GM23338 (cell line): ENCODE measurements at places on chromosomes 4 and X.

DNA sequence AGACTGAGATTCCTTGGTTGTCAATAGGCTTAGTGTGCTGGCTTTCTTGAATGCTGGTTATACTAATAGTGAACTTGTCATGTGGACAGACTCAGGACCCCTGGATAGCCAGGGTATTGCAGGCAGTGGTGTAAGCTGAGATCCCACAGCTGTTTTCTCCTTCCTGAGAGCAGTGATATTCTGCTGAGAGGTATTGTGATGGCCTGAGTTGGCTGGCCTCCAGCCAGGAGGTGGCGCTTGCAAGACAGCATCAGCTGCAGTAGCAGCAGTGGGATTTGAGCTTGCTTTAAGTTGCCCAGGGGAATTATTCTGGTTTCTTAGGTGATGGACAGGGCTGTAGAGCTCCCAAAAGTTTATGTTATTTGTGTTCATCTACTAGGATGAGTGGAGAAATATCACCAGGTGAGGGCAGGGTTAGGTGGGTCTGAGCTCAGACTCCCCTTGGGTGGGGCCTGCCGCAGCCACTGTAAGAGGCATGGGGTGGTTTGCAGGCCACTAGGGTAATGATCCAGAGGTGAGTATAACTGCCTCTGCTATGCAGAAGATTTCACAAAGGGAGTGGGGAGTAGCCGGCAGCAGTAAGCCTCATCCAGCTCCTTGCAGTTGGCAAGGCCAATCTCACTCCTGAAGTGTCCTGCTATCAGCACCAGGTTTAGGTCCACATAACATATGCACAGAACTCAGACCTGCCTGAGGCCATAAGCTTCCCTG lies 66.2 kb downstream of the IL15 start:
- DNase-seq = peak; percentile 49

DNA sequence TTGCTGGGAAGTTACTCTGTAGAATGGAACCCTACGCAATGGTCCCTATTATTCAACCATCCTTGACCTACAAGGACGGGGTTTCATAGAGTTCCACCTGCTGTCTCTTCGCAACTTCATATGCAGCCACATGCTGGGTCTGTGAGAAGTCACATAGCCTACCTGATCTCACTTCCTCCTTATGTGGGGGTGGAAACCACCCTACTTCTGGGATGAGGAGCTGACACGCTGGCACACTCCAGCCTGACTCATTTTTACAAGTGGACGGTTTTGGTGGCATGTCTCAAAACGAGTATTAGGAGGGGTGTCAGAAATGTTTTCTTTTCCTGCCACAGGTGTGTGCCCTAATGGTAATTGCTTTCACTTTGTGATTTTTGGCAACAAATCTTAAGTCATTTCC lies 36.8 kb upstream of the ARSD start:
- DNase-seq = no peak

- DNase-seq = no peak
These were observed 22.4 kb downstream of the NAT8L start for GRCh38 chr4:2081540-2081939.

DNA sequence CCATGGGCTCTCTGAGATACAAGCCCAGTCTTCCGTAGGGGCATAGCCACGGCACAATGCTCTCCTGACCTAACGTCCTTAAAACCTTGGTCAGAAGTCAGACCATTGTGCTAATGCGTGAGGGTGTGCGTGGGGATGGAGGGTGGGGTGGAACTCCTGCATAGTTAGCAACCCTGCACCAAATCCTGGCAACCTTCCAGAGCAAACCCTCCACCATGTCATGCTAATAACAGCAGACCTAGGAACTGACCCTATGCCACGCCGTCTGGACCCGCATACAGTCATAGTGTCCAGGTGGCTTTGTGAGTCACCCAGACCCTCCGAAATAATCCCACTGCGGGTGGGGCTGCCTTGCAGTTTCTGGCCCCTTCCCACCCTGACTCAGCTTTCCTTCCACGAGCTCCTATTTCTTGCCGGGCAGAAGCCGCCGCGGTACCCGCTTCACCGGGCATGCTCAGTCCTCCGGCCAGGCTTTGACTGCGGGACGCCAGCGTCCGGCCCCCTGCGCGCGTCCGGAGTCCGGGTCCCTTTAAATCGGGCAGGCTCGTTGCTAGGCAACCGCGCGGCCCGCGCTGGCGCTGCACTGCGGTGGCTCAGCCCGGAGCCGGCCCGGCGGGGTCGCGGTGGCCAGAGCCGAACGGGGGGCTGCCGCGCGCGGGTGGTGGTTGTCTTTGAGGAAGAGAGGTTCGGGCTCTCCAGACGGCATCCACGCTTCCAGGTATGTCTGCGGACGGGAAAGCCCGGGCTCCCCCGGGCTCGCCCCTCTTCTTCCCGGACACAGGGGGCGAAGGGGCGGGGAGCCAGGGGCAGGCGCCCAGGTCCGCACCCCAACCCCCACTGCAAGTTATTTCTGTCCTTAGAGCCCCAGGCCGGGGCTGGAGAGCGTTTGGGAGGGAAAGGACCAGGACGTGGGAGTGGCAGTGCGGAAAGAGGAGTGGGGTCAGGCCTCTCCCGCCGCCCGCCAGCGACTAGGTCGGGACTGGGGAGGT lies at the start of gene CCDC160:
TSS of gene CCDC160 (plus strand) at position 557 of the 989 bp plus-strand sequence. CDS start 7,619 bp downstream, outside the sequence.
- DNase-seq = peak; percentile 79

- DNase-seq = no peak
These were observed 101.5 kb upstream of the MAML3 start for GRCh38 chr4:140255467-140255866.

DNA sequence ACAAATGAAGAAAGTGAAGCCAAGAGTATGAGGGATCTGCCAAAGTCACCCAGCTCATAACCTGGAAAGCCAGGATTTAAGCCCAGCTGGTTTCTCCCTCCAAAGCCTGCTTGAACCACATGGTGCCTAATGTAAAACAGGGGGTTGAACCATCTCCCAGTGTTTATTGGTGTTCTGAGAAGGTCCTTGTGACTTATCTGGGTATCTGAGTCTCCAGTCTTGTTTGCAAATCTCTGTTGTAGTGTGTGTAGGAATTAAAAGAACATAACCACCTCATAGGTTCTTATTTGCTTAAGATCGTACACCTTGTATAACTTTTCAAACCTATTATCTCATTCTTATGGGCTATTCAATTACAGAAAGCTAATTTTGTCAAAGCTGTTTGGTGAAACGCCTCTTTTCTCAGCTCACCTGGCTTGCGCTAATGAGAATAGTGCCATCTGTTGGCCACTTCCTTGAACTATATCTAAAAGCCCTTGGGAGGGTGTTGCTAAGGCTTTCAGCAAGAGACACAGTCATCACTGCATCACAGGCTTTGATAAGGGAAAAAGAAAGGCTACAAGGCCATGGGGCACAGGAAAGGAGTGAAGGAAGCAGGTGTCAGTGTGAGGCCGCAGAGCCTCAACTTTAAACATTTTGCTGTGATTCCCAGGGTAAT lies 34.0 kb downstream of the ETDB start:
- DNase-seq = peak; percentile 82

DNA sequence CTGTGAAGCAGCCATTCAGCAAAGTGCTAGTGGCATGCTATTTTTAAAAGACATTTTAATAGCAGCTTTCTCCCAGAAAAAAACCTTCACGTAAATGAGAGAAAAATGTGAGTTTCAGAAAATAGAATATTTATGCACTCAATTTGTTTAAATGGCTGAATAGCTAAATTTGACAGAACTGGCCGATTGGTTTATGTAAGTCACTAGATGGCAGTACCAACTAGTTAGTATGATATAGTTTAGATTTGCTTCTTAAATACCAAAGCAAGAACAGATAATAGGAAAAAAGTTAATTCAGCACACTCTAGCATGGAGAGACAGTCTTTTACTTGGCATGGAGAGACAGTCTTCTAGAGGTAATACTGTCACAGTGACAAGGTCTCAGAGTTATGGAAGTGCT lies 250.1 kb downstream of the SNCA start:
- peak; percentile 31 for DNase-seq

GRCh38 chrX:12400218-12400617 lies 261.9 kb downstream of the FRMPD4 start:
- DNase-seq = no peak

GRCh38 chr4:97152149-97152548 lies 991.1 kb downstream of the STPG2 start:
- no peak for DNase-seq

DNA sequence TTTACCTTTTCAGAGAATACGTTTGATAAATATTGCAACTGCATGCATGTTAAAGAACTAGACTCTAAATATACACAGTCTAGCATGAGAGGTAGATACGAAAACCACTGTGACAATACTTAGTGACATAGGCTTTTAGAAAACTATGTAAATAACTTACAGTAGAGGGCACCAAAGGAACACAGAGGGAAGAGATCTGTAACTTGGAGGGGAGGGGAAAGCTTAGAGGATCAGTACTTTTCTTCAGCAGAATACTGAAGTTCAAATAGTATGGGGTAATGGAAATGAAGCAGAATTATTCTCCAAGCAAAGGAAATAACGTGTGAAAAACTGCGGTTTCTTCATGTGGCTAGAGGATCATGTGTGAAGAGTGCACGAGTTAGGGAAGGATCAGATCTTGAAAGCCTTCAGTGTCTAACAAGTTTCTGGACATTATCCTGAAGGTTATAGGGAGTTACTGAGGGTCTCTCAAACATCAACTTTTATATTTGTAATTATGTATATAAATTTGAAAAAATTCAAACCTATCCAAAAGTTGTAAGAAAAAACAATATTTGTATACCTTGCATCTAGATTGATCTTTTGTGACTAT lies 264.3 kb downstream of the NPFFR2 start:
- peak; percentile 80 for DNase-seq

DNA sequence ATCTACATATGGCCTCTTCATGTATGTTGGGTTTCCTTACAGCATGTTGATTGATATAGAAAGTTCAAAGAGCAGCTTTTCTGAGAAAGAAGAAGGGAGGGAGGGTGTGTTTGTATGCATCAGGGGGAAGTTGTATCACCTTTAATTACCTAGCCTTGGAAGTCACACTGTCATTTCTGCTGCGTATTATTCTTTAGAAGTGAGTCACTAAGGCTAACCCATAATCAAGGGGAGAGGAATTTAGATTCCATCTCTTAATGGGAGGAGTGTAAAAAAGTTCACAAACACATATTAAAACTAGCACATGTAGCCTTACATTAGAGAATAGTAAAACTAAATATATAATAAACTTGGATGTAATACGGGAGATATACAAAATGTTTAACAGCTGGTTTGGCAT lies 86.5 kb upstream of the CBLL2 start:
- no peak for DNase-seq

- peak; percentile 34 for DNase-seq
These were observed 49.5 kb upstream of the GYPA start for GRCh38 chr4:144190009-144190408.

DNA sequence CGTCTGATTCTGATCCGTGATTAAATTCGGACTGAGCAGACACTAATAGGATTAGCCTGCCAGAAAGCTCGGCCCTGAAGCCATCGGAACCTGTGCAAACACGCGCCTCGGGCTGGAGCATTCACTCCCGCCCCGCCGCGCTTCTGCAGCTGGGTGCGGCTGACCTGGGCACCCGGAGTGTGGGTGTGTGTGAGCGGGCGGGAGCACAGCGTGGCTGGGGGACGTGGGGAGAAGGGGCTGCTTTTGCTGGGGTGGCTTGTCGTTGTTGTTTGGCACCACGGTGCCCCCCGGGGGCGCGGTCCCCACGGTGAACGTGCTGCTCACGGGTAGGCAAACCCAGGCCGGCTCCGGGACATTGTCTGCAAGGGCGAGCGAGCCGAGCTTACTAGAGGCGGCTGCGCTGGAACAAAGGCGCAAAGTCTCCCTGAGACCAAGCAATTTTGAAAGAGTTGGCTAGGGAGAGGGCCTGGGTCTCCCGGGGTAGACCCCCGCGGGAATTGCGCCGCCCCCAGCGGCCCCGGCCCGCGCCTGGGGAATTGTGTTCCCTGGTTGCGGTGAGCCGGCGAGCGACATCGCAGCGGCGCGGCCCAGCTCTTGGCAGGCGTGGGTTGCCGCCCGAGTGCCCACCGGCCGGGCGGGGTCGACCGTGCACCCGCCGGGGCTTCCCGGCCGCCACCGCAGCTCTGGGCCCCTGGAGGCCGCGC lies 1.4 kb downstream of the MAMLD1 start:
- peak; percentile 8 for DNase-seq

GRCh38 chrX:39894683-39895082 lies 203.1 kb downstream of the BCOR start:
- DNase-seq = no peak

DNA sequence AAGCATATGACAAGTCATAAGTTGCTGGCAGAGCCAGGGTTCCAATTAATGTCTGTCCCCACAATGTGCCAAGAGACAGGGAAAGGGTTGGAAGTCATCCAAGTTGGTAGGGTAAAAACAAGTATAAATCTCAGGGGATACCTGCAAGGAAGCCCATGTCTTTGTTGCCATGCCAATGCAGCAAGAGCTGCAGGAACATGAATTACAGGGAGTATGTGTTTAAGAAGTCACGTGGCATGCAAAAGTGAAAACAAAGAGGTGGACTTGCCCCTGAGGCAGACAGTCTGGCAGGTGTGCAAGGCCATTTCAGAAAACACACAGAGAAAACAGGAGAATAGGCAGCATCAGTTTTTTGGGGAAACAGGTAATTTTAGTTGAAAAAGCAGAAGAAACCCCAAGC lies 29.4 kb downstream of the C4orf51 start:
- DNase-seq = no peak

- DNase-seq = no peak
These were observed 37.3 kb upstream of the TRIM2 start for GRCh38 chr4:153166716-153167501.
